Activated T-cell treated with anti-CD3 and anti-CD28 coated beads for 48 hours (primary cell): ENCODE measurements at places on chromosomes 2 and 18.

DNA sequence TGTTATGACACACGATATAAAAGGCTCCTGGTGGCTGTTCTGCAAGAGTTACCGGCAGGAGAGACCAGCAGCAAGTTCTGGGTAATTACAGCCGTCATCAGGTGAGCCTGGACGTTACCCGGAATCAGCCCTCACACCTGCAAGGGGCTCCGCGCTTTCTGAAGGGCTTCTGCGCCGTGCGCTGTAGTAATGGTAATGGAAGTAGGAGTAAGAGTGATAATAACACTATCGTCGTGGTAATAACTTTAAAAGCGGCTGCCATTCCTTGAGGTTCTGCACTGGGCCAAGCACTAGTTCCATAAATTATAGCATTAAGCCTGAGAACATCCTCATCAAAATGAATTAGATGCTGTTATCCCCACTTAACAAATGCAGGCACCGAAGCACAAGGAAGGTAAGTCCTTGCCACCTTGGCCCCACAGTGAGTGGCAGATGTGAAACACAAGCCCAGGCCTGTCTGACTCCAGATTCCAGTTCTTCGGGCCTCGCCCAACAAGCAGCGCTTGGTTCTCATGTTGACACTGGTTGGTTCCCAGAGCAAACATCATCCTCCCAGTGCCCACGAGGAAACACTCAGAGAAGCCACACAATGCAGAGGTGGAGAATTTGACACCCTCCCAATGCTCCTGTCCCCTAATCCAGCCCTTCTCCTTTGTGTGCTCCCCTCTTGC is 205.2 kb downstream of the EIPR1 start:
- no peak for DNase-seq

- DNase-seq, result no peak
Observed at GRCh38 chr2:159138642-159139182, 147.8 kb downstream of the WDSUB1 start.

DNA sequence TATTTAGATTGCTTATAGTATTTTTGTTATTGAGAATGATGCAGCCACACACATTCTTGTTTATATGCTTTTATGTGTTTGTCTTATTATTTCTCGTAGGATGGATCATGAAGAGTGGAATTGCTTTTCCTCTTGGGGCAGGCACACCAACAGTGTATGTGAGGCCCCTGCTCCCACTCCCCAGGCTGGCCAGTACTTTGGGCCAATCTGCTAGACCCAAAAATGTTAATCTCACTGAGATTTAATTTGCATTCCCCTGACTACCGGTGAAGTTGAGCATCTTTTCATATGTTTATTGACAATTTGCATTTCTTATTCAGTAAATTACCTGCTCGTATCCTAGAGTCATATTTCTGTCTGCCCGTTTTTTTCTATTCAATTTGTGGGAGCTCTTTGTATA is 4.7 kb upstream of the MYCN start:
- DNase-seq, result no peak

DNA sequence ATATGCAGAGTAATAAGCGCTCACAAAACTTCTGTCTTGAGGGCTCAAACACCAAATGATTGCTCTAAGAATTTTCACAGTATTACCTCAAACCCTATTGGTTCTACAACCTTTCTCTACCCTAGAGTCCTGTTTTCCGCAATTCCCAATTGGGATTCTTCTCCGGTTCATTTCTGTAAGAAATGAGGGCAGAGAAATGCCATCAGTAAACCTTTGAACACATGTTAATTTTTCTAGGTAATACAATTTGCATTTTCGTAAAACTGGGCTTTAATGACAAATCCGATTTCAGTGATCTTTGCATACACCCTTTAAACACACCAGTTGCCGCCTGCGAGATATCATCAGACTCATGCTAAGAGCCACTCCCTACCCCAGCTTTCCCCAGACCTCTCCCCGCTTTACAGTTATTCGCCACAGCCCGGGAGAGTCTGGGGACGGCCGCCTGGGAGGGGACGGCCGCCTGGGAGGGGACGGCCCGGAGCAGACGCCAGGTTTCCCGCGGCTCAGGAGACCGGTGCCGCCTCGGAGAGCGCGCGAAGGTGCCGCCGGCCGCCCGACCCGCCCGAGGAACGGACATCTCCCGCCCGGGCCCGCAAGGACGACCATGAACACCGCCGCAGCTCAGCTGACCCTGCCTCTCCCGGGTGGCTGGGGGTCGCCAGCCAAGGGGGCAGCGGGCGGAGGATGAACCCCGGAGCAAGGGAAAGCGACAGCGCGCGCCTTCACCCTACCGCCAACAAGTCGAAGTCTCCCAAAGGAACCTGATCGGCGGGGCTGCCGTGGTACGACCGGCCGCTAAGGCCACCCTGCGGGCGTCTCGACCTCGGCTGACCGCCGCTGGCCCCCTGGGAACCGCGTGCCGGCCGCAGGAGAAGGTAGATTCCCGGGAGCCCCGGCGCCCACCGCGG is 463 bp downstream of the SMC6 start:
- peak; percentile 42 for DNase-seq

DNA sequence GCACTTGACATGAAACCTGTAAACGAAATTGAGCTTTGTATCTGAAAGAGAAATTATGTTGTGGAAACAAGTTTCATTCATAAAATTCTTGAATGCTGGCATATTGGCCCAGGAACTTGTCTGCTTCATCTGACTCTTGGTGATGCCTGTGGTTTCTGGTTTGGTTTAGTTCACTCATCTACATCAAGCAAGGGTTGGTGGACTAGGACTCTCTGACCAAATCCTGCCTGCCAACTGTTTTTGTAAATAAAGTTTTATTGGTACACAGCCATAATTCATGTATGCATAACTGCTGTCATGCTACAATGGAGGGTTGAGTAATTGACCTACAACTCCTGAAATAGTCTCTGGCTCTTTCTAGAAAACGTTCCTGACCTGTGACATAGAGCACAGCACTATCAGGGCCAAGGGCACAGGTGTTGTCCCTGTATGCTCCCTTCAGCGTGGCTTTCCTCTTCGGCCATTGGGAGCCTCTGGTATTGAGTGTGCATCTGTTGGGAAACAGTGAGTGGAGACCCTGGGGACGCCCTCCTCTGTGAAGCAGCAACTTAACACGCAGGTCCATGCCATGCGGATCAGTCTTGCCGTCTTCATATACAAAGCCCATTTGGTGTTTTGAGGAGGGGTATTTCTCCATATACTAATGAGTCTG is 226.3 kb downstream of the SH3RF3 start:
- DNase-seq, result no peak

GRCh38 chr18:3845161-3845560 is 395.2 kb downstream of the TGIF1 start:
- DNase-seq, result no peak

DNA sequence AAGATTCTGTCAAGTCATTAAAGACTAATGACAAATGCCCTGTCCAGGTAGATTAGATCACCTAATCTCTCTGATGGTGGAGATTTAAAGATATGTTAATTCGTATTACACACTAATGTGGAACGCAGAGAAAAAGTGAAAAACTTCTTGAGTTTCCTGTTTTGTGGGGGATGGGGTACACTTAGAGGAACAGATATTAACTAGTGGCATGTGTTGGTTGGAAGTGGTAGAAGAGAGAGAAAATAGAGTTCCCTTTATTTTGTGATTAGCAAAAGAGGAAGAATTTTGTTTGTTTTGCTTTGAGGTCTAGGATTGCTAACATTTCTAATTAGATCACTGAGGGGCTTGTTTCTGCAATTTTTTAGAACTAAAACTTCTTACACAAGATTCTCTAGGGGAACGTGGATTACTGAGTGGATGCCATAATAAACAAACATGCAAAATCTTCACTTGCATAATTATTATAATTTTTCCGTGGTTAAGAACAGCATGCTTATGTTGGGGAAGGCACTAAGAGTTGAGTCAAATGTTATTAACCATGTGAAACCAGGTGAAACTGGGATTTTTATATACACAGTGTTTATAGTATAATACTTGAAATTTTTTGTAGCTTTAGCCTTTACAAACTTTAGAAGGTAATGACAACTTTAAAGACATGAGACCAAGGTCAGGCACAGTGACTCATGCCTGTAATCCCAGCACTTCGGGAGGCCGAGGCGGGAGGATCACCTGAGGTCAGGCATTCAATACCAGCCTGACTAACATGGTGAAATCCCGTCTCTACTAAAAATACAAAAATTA is 97.4 kb upstream of the STK17B start:
- no peak for DNase-seq

DNA sequence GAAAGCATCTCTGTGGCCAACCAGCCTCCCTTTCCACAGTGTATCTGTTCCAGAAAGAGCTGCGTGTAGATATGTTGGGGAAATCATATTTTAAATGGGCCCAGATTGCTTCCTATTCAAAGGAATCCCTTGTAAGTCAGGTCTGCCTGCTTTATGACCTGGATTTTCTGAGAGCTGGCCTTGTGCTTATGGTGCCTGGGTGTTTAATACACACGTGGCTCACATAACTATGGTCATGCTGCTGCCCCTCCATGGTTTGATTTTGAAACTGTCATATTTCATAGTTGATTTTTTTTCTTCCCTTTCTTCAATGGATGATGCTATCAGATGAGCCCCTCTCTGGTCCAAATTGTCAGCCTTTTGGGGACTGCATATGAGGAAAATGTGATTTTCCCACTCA is 111.5 kb upstream of the CNGA3 start:
- no peak for DNase-seq

- no peak for DNase-seq
Observed at GRCh38 chr2:134333646-134334189, 79.8 kb downstream of the MGAT5 start.

DNA sequence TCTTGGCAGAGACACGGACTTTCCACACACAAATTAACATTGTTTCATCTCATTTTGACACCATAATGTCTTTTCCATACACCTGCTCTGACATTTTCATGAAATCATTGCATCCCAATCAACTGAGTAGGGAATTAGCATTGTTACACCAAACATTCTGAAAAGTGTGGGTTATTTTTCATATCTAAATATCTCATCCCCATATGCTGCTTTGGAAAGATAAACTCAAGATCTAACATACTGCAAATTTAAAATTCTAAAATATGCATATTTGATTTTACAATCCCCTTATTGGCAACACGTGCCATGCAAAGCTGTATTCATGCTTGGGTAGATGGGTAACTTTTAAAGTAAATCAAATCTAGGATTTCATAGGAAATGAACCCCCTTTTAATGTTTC is 242.9 kb downstream of the ZNF516 start:
- no peak for DNase-seq

DNA sequence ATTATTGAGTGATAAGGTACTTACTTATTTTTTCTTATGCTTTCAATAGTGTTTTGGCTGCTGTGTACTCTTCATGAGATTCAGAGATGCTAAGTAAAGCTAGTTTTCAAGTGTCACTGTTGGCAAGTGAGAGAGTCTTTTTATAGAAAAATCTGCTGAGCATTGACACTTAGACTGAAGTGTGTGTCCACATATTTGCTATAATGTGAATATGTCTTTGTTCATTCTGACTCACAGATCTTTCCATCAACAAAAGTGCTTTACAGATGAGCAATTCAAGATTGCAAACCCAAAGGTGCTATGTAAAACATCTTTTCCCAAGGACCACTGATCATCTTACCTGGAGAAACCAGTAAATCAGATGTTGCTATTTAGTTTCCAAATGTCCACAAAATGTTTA is 410.6 kb upstream of the FIGN start:
- DNase-seq, result no peak

DNA sequence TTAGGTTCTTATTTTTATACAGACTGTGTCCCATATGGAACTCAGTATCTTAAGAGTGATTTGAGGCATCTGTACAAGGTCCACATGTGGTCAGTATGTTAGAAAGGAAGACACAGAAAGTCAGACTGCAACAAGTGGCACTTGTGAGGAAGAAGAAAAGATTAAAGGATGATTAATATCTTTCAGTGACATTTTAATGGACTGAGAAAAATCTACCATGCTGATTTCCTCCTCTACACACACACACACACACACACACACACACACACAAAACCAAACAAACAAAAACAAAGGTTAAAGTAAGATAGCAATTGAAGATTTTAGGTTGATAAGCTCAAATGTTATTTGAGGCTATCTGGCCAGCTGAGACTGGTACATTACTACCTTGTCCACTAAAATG is 94.5 kb upstream of the CHRNA1 start:
- no peak for DNase-seq

GRCh38 chr2:20580690-20581437 is 70.0 kb downstream of the HS1BP3 start:
- DNase-seq, result no peak

- no peak for DNase-seq
Observed at GRCh38 chr2:176002688-176003210, 682 bp upstream of the LNPK start.

DNA sequence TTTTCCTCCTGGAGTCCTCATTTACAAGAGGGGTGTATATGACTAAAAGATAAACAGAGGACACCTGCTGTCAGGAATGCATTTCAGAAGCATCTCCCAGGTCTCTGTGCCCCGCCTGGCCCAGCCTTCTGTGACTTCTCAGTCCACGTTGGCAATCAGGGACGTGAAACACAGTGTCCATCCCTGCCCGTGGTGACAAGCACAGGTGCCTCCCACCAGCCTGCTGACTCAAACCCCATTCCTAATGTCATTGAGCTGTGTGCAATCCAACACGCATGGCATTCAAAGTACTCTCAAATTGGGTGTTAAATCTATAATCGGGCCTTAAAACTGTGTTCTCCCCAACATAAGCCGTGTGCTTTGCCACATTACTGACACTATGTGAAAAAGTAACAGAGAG is 343.2 kb downstream of the EIPR1 start:
- DNase-seq, result no peak

DNA sequence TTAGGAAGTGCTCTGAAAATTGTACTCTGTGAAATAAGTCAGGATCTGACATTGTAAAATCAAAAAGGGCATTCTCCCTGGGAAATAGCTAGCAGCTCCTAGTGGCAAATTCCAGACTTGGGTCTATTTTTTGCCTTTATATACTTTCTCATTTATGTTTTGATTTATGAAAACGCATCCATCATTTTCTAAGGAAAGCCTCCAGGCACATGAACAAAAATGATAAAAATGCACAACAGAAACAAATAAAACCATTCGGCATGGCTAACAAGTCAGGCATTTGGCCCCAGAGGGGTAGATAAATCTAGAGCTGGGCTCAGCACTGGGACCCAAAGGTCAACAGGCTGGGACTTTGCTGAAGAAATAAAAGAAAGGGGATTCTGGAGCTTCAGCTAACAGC is 167.0 kb downstream of the BCL11A start:
- DNase-seq, result no peak

DNA sequence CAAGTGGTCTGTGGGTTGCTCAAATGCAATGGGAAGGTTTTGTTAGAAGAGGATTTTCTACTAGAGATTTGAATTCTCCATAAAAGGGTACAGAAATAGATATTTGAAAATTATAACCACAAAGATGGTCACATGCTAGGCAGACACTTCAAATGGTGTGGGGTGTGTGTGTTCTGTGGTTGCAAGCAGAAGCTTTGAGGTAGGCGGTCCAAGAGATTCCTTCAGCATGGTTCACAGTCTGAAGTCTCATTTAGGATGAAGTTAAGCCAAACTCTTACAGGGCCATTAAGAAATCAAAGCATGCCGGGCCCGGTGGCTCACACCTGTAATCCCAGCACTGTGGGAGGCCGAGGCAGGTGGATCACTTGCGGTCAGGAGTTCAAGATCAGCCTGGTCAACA is 38.3 kb upstream of the RMDN2 start:
- DNase-seq, result no peak

- peak; percentile 46 for DNase-seq
Observed at GRCh38 chr2:20225294-20226151, 593 bp upstream of the SDC1 start.
